ENCODE measurements at places on chromosomes 7 and 10.

DNA sequence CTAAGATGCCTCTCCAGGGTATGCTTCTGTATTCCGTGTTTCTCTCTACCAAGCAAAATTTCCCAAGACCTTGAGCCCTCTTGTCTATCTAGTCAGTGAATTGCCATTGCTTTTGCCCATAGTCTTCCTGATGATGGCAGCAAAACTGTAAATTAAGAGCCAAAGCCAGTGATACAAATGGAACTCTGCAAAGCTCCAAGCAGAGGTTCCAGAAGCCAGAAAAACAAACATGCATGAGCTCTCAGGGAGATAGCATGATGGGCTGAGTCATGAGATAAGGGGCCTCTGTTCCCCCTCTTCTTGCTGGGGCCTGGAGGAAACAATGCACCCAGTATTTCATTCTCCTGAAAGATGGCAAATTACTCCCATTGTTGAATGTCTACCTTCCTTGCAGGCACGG lies 24.7 kb downstream of the LSMEM1 start:
- no peak for DNase-seq

- DNase-seq: peak; percentile 50
These were observed 166.8 kb upstream of the ASAH2 start for GRCh38 chr10:50417886-50418830.

DNA sequence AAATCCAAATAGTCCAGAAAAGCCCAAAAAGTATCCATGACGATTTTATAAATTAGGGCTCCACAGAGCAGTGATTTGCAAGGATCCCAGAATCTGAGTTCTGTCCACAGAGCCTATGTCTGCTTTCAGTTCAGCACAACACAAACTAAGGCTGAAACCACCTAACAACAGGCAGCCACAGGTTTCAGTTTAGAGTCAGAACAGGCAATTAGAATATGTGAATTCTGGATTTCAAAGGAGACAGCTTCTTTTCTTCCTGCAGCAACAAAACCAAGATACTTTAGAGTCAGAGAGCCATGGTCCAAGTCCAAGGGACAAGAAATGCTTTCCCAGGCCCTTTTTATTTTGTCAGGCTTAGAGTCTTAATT lies 23.6 kb downstream of the IFIT3 start:
- DNase-seq: no peak

GRCh38 chr7:70459546-70459945 lies 672.4 kb upstream of the GALNT17 start:
- DNase-seq: no peak

GRCh38 chr10:28778524-28778923 lies 101.2 kb downstream of the BAMBI start:
- no peak for DNase-seq

GRCh38 chr7:72313906-72314305 lies 98.2 kb downstream of the CALN1 start:
- no peak for DNase-seq

DNA sequence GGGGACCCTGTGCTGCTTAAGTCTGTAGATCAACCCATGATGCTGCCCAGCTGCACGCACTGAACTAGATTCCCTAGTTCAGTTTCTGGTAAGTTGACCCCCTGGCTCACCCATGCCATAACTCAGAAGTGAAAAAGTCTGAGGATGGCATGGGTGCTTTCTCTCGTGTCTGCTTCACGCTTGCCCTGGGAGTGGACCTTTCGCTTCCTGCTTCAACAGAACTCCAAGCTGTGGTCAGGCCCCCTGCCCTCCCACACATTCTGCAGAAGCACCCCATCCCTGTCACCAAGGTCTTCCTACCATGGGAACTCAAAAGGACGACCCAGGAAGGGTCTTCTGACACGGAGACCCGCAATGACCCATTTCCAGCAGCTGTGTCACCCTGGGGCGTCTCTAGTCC lies 39.9 kb downstream of the LRRC18 start:
- DNase-seq: no peak

GRCh38 chr7:2503056-2503941 lies 16.3 kb upstream of the LFNG start:
- DNase-seq: no peak

DNA sequence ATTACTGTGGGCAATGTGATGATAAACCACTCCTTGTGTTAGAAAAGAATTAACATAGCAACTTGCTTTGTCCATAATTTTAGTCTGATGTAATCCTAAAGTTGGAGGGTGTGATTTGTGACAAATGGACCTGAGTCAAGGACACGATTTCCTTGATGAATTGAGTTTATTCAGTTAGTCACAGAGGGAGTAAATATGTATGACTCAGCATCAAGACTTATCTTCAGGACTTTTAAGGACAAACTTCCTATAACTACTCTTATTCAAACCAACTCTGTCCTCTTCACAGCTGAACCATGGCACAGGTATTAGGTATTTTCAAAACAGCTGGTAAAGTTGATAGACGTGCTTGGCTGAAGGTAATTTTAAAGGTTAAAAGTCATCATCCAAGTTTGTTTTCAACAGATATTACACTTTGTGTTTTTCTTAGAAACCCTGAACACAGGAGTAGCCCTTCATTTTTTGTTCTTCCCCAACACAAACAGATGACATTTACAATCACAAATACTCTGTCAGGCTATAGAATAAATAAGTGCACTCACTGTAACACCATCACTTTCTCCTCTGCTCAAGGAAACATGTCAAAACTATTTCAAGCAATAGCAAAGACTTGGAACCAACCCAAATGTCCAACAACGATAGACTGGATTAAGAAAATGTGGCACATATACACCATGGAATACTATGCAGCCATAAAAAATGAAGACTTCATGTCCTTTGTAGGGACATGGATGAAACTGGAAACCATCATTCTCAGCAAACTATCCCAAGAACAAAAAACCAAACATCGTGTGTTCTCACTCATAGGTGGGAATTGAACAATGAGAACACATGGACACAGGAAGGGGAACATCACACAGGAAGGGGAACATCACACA lies 54.5 kb downstream of the COA1 start:
- DNase-seq: no peak

DNA sequence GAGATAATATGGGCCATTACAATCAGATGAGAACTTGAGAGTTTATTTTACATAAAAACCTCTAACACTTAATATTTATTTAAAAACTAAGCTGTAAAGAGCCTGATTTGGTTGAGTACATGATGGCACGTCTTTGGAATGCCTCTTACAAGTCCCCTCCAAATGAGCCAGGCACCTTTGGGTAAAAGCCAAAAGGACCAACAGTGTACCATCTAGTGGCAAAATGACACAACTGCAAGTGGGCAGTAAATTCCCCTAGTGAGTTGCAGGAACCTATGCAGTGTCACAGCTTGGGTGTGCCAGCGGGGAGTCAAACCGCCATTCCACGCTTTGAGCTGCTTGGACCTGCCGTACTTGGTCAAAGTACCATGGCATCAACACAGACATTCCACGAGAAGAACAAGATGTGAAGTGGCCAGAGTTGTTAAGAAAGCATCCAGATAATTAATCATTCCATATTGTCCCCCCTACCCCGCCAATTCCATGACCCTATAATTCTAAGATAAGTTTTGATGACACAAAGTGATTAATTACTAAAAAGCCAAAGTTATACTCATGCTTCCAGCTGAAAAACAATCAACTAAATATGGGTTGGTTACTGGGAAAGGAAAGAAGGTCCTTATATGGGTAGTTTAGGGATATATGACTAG lies 115.2 kb downstream of the SORBS1 start:
- DNase-seq: peak; percentile 14

DNA sequence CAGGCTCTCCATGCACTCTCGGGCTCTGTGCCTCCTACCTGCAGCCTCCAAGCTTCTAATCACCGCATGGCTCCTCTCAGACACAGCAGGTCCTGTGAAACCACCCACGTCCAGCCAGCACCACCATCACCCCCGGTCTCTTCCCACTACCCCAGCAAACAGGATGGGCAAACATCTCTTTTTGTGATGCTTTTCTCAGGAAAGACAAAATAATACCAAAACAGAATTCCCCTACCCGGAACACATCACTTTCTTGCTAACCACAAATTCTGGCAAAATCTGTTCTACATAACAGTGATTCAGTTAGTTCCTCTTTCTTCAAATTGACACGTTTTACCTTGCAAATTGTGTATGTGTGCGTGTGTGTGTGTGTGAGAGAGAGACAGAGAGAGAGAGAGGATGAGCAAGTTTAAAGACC lies 6.5 kb downstream of the SNX8 start:
- DNase-seq: no peak

GRCh38 chr7:134301592-134301991 lies 15.1 kb downstream of the SLC35B4 start:
- no peak for DNase-seq

DNA sequence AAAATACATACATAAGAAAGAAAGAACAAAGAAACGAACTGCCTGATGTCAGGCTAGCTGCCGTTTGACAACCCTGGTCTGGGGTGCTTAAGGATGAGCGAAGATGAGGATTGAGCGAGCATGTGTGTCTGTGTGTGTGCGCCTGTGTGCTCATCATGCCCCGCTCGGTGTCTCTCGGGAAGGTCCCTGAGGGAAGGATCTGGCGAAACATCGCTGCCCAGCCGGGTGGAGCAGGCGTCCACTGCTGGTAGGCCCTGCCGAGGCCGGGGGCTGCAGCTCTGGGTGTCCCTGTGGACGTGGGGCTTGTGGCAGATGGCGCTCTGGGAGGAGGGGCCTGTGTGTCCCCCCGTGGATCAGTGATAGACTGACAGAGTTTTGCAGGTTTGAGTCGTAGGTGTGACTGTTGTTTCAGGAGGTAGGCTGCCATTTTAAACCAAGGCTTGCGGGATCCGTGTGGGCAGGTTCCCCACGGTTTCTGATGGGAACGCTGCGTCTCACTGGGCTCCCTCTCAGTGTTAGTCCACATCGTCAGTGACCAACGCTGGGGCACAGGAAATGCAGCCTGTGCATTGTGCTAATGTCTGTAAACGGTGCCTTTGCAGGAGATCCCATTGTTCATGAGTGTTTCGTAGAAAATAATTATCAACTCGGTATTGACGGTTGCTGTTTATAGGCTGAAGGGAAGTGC lies 5.9 kb upstream of the SUN1 start:
- no peak for DNase-seq

DNA sequence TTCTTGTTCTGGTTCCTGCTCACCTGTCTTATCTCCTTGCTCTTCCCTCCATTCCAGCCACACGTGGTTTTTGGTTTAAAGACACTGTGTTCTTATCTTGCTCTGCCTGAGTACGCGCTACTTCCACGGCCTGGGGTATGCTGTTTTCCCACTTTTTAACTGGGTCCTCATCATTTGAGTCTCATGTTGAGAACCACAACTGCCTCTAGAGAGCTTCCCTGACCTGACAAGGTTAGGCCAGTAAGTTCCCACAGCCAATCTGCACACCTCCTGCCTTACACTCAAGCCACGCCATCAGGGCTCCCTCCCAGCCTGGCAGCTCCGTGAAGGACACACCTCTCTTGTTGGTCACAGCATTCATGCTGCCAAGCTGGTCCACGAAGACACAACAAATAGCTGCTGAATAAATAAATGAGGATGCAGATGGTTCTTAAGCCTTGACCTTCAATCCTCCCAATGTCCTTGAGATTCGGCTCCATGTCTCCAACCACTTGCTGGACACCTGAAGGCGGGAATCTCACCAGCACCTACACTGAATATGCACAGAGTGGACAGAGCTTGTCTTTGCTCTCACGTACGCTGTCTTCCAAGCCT lies 201.7 kb upstream of the KLF14 start:
- DNase-seq: no peak

- no peak for DNase-seq
These were observed 74.0 kb downstream of the DOCK4 start for GRCh38 chr7:112132051-112132694.

DNA sequence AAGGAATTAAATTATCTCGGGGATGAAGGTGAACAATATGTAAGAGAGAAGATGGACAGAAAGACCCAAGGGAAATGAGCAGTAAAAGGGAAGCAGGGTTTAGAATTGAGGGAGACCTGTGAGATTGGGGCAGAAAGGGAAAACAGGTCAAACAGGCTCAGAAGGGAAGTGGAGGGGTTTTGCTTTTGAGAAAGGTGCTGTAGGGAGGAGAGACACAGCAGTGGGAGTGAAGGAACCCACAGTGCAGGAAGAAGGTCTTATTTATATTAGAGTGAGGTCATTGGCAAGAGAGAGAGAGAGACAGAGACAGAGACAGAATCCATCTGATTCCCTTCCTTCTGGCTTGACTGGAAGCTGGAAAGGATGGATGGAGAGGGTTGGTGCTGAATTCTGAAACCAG lies 3.5 kb upstream of the TCAF1 start:
- DNase-seq: no peak

GRCh38 chr10:48742891-48743860 lies 58.5 kb downstream of the WDFY4 start:
- DNase-seq: no peak

GRCh38 chr10:62689712-62690111 lies 114.8 kb upstream of the ADO start:
- no peak for DNase-seq

- no peak for DNase-seq
These were observed 146.5 kb upstream of the AOAH start for GRCh38 chr7:36870625-36871354.

DNA sequence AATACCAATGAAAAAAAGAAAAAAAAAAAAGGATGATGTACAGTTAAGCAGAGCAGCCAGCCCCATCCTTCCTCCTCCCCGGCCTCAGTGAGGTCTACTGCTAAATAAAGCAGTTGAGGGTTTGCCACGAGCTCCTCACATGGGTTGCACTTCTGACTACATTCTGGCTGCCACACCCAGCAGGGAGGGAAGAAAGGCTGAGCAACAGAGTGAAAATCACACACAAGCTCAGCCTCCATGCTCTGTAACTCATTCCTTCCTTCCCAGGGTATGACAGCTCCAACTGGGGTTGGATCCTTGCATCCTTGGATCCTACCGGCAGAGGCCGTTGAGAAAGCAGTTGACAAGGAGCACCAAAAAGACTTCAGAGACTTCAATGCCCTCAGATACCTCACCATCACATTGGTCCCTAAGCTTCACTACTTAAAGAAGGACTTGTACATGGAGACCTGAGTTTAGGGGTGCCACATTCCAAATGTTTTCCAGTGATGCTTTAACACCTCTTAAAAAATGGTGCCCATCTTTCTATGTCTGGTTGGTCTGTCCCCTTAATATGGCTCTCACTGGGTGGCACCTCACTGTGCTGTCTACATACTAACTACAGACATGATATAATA lies 52.9 kb upstream of the PIK3CG start:
- DNase-seq: no peak

- DNase-seq: no peak
These were observed 13.3 kb downstream of the SLC35G1 start for GRCh38 chr10:93907059-93907458.

GRCh38 chr7:8724080-8724718 lies 290.8 kb downstream of the NXPH1 start:
- DNase-seq: no peak

GRCh38 chr10:122435212-122435827 lies 19.1 kb upstream of the ARMS2 start:
- DNase-seq: no peak

Data from activated naive CD4-positive, alpha-beta T cell treated with Interleukin-2 at 50 U/mL for 16 hours (primary cell).